ENCODE measurements at places on chromosomes 7 and 10.

GRCh38 chr10:130804281-130804680 lies 507.2 kb downstream of the TCERG1L start:
- no peak for DNase-seq

GRCh38 chr10:7333961-7334641 lies 76.7 kb downstream of the SFMBT2 start:
- DNase-seq, result no peak

DNA sequence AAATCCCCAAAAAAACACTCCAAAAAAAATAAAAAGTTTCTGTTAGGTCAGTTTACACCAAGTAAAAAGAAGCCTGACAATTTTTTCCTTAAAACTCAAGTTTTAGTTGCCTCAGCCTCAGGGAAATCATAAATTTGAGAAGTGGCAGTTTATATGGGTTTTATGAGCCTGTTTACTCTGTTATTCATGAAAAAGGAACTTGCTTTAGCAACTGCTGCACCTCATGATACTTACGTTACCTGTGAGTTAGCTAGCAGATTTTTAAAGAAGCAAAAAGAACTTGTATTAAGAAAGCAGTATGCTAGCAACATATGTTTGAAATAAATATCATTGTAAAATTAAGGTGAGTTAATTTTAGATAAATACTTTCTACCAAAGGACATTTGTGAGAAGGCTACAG lies 1264.5 kb upstream of the PHF14 start:
- no peak for DNase-seq

DNA sequence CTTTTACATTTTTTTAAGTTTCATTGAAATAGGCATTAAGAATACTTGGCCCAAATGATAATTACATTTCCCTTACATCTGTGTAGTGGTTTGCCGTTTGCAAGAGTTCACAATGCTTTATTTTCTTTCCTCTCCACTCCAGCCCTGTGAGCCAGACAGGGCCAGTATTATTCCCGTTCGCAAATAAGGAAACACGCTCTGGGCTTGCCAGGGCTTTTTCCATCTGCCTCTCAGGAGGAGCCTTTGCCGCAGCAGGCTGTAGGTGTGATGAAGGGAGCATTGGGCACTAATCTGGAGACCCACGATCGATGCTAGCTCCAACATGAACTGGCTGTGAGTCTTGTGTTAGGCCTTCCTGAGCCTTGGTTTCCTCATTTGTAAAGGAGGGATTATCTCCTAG lies 154.4 kb downstream of the GALNT17 start:
- no peak for DNase-seq

DNA sequence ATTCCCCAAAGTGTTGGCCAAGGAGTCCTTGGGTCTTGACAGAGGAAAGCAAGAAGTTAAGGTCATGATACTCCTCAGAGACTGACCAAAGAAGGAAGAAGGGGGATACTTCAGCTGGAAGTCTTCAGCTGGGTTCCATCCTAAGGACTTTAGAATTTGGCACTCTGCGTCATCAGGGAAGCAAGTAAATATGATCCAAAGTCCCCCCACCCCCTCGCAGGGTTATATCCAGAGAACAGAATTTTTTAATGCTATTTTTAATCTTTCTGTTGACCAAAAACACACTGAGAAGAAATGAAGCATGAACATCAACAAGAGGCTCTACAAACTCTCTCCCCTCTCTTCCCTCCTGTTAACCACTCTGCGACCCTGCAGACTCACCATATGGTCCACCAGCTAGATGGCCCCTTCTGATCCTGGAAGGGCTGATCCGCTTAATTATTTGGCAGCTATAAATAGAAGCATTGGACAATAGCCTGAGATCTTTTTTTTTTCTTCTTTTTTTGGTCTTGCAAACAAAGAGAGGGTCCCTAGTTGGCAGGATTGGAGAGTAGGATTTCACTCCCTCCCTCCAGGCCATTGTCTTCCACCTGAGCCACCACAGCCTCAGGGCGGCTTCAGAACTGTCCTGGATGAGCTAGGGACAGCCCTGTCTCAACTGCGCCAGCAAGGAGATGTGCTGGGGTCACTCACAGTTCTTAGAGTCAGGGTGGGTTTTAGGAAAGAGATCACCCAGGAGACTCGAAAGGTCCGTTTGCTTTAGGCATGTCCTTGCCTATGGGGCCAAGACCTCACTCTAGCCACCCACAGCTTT lies 196.0 kb downstream of the KCNMA1 start:
- DNase-seq, result no peak

DNA sequence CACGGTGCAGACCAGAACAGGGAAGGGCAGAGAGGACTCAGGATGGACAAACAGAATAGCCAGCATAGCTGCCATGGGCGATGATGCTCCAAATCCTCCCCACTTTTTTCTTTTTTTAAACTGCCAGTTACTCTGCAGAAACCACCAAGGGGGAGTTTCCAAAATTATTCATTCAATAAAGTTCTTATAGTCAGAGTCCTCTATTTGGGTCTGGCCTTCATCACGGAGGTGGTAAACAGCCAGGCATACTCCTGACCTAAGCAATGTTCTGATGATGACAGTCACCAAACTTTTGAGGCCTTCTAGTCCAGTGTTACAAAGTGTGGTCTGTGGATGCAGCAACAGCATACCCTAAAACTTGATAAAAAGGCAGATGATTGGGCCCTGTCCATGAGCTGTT lies 12.3 kb downstream of the RAPGEF5 start:
- no peak for DNase-seq

- DNase-seq, result no peak
Observed at GRCh38 chr10:13953371-13953770, 366.6 kb downstream of the PRPF18 start.

DNA sequence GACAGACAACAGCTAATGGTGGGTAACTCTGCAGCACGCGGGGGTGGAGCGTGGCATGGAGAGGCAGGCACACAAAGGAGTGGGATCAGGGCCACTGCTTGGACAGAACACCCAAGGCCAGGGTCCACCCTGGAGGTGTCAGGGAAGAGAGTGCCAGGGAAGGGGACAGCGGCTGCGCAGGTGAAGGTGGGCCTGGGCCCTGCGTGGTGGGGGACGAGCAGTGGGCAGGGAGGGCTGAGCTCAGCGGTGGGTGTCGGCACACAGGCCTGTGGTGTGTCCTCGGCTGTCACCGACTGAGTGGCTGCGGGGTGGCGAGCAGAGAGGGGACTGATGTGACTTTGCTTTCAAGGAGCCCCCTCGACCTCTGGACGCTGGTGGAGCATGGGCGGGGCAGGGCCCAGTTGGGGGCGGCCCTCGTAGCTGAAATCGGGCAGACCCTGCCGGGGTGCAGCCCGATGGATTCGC lies 8.4 kb upstream of the SCART1 start:
- no peak for DNase-seq

GRCh38 chr7:94272821-94273583 lies 121.7 kb upstream of the COL1A2 start:
- DNase-seq, result no peak

DNA sequence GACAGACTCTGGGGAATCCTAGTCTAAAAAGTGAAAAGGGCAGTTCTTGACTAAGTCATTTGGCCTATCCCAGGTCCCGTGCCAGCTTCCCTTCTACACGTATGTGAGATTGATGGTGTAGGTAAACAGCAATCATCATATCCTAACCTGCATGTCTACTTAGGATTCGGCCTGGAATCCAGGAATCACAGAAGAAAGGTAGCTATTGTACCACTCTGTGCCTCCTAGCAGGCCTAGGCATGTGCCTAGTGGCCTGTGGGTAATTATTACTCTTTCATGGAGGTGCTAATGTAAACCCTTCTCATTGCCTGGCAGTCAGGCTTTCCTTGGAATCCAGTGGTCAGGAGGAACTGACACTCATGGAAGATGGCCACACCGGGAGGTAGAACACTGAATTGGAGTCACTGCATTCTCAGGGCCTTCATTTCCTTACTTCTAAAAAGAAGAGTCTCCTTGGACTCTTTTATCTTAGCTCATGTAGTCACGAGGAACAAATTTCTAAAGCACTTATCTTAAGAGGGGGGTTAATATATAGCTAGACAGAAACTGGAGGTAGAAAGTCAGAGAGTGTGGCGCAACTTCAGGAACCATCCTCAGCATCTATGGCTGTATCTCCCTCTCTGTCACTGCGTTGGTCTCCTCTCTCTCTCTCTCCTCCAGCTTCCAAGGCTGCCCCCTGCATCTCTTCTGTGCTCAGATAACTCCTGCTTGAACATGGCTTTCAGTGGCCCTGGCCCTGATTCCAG lies 122.5 kb downstream of the C1GALT1 start:
- no peak for DNase-seq

DNA sequence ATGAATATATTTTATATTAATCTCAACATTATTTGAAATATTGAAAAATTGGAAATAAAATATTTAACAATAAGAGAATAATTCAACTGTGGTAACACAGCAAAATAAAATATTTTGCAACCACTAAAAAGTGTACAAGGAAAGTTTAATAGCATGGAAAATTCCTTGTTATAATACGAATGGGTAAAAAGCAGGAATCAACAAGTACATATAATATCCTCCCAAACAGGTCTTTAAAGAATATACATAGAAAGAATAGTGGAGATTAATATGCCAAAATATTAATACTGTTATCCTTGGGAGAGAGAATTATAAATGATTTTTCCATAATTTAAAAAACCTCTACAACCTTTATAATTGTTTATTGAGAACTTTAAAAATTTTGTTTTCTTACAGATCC lies 1.0 kb downstream of the DNAJC12 start:
- DNase-seq, result no peak

GRCh38 chr7:78345979-78346378 lies 547.4 kb downstream of the PHTF2 start:
- DNase-seq, result no peak

DNA sequence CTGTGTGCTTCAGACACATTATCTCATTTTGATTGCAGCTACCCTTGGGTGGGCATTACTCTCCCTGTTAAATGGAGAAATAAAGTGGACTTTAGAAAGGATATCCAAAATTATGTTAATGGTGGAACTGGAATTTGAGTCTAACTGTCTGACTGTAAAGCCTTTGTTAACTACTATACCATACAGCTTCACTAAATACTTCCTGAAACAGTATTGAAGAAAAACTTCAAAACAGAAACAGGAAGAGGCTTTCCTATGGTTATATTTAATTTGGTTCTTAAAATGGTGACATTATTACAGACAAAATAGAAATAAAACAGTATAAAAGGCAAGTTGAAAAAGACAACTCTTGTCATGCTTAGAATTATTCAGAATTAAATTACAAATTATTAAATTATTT lies 25.0 kb downstream of the SPAG6 start:
- no peak for DNase-seq

GRCh38 chr10:93062514-93063143 lies 2.0 kb downstream of the CYP26C1 start:
- no peak for DNase-seq

GRCh38 chr7:8115547-8116402 lies 146.2 kb downstream of the ICA1 start:
- no peak for DNase-seq

- DNase-seq, result no peak
Observed at GRCh38 chr10:103715430-103715829, 139.9 kb downstream of the SH3PXD2A start.

All from CMK (cell line).